ENCODE measurements at places on chromosomes 7 and 10. TPM values are rescaled to one million over a fixed set of nuclear protein-coding genes. Genes with fewer than 3 reads are reported as not detected.

COX19 gene
- total RNA-seq: 14.0 TPM

- DNase-seq: peak; percentile 47
- peaks cover 13% of the 10 kb centered on the region for H3K4me1 ChIP-seq
- no peaks in the 10 kb centered on the region for H3K27me3 ChIP-seq
- no peak overlapping the region for H3K27ac ChIP-seq
These were observed 58.8 kb downstream of the PARP12 start for GRCh38 chr7:140003913-140004382.

DNA sequence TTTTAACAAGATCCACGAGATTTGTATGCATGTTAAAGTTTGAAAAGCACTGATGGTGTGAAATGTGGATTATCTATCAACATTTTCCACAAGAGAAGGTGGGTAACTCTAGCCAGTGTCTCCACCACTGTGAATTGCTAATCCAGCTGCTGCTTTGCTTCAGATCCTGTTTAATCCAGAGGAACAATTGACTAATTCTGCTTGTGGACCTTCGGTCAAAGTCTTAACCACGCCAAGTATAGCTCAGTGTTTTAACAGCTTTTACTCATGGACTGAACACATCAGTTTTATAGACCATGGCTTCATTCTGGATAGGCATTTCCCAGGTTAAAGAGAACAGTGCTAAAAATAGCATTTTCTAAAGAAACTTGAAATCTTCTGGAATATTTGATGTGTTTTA lies 23.5 kb downstream of the ADK start:
- no peaks in the 10 kb centered on the region for H3K27me3 ChIP-seq
- no peak overlapping the region for H3K4me3 ChIP-seq
- no peak overlapping the region for H3K27ac ChIP-seq
- H3K36me3 ChIP-seq: no peaks in the 10 kb centered on the region

DKK1 gene
- 315 TPM for total RNA-seq

- peak overlapping the region; percentile 62 for H3K27ac ChIP-seq
- peak overlapping the region; percentile 75 for H3K4me3 ChIP-seq
- H3K27me3 ChIP-seq: no peaks in the 10 kb centered on the region
- H3K36me3 ChIP-seq: no peaks in the 10 kb centered on the region
- H3K4me1 ChIP-seq: peaks cover 5% of the 10 kb centered on the region
These were observed 30.7 kb upstream of the EPC1 start for GRCh38 chr10:32377458-32378259.

- H3K27ac ChIP-seq: no peak overlapping the region
- no peaks in the 10 kb centered on the region for H3K4me1 ChIP-seq
- no peak overlapping the region for H3K4me3 ChIP-seq
- H3K27me3 ChIP-seq: no peaks in the 10 kb centered on the region
- H3K36me3 ChIP-seq: no peaks in the 10 kb centered on the region
These were observed 56.1 kb upstream of the SLC35B4 start for GRCh38 chr7:134372858-134373257.

DNA sequence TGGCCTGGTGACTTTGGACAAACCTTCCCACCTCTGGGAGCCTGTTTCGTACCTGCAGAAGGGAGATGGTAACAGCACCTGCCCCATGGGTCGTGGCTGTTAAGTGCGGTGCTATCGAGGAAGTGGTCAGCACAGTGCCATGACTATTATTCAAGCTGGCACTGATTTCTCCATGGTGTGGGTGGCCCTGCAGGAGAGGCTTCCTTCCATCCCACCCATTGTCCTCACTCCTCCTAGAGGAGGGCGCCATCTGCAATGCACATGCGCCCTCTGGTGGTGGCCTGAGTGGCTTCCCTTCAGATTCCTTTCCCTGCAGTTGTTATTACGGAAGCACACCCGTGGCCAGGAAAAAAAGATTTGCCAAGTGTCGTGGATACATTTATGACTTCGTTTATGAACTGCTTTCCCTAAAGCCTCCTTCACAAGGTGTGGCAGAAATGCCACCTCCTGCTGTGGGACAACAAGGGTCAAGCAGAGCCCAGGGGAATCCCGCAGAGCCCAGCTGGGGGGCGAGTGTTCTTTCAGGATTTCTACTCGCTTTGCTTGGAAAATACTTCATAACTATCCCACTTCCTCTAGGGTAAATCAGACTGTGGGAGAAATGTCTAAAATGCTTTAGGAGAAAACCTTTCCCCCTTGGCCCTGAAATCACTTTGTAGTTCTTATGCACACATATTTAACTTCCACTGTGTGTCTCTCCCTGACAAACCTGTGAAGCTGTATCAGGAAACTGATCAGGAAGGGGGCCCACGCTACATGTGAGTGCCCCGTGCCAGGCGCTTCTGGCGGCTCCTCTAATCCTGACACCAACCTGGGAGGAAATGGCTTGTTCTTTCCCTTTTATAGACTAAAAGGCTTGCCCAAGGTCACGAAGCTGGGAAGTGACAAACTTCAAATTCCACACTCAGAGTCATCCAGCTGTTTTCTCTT lies 98.0 kb upstream of the ANLN start:
- H3K27me3 ChIP-seq: no peaks in the 10 kb centered on the region
- DNase-seq: peak; percentile 59
- peak overlapping the region; percentile 42 for H3K4me3 ChIP-seq
- H3K27ac ChIP-seq: peak overlapping the region; percentile 7

DNA sequence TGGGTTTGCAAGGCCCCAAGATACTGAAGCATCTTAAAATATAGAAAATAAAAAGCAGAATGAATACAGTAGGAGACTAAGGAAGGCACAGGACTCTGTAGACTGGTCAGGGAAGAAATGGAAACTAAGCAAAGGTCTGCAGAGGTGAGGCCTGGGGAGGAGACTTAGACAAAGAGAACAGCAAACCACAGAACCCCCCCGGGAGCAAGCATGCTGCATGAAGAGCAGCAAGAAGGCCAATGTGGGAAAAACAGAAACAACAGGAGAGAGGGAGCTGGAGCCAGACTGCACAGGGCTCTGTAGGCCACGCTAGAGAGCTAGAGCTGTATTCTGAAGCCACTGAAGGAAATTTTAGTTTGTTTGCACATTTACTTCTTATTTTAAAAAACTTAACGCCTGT lies 45.7 kb upstream of the ARID5B start:
- no peak overlapping the region for H3K4me3 ChIP-seq
- no peaks in the 10 kb centered on the region for H3K27me3 ChIP-seq
- no peak for DNase-seq

CYP3A4 gene
- total RNA-seq: 0.25 TPM

MALSU1 gene
- total RNA-seq: 105 TPM
